ENCODE measurements at places on chromosomes 4 and X.

DNA sequence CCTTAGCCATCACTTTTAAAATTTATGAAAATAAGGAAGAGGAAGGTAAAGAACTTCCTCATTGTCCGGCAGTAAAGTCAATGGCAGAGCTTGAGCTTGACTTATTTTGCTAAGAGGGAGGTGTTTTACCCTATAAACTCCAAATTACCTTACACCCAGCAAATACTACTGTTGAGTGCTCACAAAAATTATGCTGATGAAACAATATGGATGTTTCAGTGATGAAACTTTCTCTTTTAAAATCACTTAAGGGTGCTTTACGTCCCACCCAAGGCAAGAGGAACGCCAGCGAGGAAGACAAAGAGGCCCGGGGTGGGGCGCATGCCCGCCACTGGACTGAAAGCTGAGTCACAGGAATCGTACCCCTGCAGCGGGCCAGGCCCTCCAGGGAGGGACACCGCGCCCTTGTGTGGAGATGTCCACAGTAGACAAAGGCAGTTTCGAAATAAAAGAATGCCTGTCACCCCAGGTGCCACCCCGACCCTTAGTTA, 560 bp upstream of the TMSB4X start:
- no peak for DNase-seq

DNA sequence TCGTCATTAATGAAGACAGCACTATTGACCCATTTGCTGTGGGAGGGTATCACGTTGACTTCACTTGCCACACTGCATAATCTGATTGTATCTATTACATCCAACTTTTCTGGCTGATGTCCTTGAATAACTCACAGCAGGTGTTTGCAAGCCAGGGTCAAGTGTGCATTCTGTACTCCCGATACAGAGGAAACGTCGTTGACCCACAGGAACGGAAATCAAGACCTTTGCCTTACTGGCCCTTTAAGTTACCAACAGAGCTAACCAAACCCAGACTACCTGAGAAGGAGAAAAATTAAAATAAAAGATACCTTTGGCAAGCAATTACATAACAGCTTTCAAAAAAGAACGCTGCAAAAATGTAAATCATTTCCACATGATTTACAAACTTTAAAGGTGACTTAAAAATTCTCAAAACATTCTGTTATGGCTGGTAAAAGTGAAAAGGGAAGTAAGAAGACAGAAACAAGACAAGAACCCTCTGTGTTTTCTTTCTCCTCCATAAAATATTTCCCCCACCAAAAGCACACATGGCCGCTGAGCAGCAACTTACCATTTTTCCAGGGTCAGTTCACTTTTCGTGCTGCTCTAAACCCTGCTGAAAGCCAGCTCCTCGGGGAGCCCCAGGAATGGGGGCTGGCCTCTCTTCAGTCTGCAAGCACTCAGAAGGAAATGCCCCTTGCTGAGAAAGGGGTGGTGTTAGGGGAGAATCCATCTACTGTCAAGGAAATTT, 6.5 kb upstream of the SHISA3 start:
- DNase-seq: no peak

- DNase-seq: no peak
These were observed 996.9 kb upstream of the GRIA3 start for GRCh38 chrX:122187069-122187713.

DNA sequence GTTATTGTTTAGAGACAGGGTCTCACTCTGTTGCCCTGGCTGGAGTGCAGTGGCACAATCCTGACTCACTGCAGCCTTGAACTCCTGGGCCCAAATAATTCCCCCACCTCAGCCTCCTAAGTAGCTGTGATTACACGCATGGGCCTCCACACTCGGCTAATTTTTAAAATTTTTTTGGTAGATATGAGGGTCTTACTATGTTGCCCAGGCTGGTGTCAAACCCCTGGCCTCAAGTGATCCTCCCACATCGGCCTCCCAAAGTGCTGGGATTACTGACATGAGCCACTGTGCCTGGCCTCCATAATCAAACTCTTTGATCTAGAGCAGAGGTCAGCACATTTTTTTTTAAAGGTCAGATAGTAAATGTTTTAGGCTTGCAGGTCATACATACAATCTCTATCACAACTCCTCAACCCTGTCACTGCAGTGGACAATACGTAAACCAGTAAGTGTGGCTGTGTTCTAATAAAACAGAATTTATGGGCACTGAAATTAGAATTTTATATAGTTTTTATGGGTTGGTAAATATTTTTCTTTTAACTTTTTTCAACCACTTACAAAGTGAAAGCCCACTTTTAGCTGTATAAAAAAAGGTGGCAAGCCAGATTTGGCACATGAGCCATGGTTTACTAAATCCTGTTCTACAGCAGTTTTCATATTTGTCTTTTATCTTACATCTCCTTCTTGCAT, 105.1 kb upstream of the RAPGEF2 start:
- DNase-seq: no peak

GRCh38 chr4:182048871-182049270, 194.3 kb upstream of the TENM3 start:
- DNase-seq: no peak

GRCh38 chr4:81350040-81350439, 121.7 kb downstream of the RASGEF1B start:
- no peak for DNase-seq

GRCh38 chr4:56227301-56227835, 159.9 kb downstream of the AASDH start:
- DNase-seq: no peak

- no peak for DNase-seq
These were observed 379.8 kb downstream of the DCAF12L2 start for GRCh38 chrX:125786316-125786715.

DNA sequence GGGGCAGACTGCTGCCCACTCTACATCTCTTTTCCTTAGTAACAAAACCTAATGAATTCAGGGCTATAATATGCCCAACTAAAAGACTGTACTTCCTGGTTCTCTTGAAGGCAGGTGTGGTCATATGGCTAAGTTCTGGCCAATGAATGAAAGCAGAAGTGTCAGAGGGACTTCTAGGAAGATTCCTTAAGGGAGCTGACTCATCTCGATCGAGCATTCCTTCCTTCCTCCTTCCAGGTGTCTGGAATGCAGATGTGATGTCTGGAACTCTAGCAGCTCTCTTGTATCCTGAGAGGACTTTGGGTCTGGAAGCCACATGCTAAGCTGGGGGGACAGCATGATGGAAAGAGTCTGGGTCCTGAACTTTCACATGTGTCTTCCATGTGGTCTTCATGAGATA, 116.2 kb upstream of the STX18 start:
- no peak for DNase-seq

DNA sequence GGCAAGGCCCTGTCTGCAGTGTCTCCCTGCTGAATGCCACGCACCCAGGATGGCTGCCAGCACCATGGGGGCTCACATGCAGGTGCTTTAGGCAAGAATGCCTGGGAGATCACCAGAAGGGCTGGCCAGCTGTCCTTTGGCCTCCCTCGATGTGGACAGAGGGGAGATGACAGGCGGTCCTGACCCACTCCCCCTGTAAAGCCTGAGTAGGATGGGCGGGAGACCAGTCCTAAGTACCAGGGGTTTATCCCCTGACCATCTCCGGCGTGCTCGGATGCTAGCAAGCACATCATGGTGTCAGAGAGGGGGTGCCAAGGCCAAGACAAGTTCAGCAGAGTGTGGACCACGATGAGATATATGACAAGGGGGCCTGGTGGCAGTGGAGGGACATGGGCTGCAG, 5.3 kb downstream of the PDZD4 start:
- DNase-seq: no peak

DNA sequence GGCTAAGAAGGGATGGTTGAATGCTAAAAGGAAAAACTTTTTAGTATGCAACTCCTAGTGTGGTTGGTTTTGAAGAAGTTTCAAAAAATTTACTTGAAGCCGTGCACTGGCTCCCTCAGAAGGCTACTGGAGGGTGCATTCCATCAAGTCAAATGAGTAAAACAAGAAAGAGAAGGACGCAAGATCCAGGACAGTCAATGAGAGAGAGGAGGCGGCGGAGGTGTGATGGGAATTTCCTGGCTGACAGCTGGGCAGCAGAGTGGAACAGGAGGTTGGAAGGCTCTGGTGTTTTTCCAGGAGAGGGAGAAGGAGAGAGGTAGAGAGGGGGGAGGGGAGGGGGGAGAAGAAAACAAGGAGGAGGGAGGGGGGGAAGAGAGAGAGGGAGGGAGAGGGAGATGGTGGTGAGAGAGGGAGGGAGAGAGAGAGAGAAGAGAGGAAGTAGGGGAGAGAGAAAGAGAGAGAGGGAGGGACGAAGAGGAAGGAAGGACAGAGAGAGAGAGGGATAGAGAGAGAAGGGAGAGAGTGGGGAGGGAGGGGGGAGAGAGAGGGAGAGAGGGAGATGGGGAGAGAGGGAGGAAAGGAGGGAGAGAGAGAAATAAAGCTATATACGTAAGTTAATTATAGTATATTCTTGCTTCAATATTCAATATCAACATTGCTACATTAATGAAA, 126.4 kb downstream of the SH3KBP1 start:
- DNase-seq: no peak

- no peak for DNase-seq
These were observed 179.5 kb downstream of the ADRA2C start for GRCh38 chr4:3945511-3946290.

DNA sequence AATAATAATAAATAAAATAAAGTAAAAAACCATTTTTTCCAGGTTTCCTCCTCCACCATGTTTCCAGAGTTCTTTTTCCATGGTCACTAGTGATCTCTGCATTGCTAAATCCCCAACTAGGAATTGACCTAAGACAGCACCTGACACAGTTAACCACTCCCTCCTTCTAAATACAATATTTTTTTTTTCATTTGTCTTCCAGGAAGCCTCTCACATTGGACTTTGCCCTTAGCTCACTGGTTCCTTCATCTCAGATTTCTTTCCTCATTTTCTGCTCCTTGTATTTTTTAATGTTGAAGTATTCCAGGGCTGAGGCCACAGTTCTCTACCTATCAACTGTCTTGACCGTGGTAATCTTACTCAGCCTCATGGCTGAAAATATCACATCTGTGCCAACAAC, 187.3 kb upstream of the FAM241A start:
- DNase-seq: no peak

DNA sequence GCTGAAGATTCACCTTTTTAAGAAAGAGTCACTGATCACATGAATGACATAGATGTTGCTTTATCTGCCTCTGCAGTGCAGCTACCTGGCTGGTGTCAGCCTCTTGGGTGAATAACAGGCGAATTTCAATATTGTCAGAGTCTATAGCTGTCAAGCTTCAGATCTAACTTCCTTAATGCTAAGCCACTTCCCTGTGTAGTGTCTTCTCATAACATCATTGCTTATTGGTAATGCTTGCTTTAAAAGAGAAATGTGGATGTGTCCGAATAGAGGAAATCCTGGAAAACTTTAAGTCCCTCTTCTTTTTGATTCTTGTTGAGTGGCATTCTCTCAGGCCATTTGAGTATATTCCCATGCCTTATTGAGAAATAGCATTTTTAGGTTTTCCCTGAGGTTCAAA, 7.3 kb upstream of the IGFBP7 start:
- DNase-seq: no peak

GRCh38 chr4:80312124-80312523, 23.4 kb upstream of the CFAP299 start:
- DNase-seq: no peak

- DNase-seq: no peak
These were observed 371.3 kb downstream of the GPM6A start for GRCh38 chr4:175440786-175441185.

GRCh38 chr4:7938266-7938608, 1.4 kb downstream of the AFAP1 start:
- DNase-seq: no peak

GRCh38 chr4:127256500-127256899, 376.3 kb upstream of the INTU start:
- DNase-seq: no peak

- DNase-seq: no peak
These were observed 8.5 kb upstream of the ARMCX2 start for GRCh38 chrX:101668143-101668542.

DNA sequence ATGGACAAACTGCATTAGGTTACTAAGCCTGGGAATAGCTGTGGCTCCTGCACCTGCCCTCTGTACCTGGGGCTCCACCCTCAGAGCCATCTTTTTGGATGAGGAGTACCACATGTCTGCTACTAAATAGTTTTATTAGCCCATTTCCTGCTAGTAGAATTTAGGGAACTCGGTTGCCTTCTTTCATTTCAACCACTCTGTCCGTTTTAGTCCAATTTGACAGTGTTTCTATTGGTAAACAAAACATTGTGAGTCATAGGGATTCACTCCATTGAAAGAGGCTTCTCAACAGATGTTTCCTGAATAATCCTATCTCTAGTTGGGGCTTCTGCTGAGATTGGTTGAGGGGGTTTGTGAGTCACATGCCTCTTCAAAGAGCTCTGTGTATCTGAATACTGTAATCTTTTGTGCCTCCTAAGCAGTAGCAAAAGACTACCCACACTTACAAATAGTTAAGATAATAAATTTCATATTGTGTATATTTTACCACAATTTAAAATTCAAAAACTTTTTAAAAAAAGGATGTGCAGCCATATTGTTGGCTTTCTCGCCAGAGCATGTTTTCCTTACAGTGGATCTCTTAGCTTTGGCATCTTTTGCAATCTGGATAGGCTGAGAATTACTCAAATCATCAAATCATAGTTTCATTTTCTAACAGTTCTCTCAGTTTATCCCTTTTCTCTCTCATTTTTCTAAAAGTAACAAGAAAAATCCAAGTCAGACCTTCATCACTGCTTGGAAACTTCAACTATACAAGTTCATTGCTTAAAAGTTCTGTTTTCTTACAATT, 9.9 kb downstream of the FAM200B start:
- no peak for DNase-seq

GRCh38 chr4:98581126-98581525, 77.3 kb downstream of the TSPAN5 start:
- DNase-seq: no peak

DNA sequence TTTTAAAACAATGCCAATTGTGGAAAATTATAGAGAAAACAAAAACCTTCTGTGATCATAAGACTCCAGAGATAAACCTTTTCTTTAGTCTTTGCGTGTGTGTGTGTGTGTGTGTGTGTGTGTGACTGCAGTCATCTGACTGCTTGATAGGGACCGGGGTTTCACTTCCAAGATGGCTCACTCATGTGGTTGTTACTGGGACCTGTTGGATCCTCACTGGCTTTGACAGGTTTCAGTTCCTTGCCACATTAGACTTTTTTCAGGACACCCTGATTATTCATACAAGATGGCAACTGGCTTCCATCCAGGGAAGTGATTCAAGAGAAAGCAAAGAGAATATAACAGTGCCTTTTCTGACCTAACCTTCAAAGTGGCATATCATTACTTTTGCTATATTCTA, 21.9 kb upstream of the MAD2L1 start:
- DNase-seq: no peak

- no peak for DNase-seq
These were observed 49.2 kb upstream of the TLR2 start for GRCh38 chr4:153634738-153635353.

DNA sequence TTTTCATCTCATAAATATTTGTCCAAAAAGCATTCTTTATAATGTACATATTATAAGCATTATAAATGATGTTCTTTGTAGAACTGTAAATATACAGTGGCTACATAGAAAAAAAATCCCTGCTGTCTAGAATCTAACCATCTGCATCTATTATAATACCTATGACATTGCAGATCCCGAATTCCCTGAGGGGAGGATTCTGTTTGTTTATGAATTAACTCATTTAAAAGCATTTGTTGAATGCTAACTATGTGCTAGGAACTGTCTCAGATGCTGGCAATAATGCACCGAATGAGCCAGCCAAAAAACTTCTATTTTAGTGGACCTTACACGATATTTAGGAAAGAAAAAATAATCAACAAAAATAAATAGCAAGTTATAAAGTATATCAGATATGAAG, 189.6 kb downstream of the PACRGL start:
- no peak for DNase-seq

GRCh38 chr4:13329340-13329850, 154.7 kb downstream of the RAB28 start:
- no peak for DNase-seq
